ENCODE measurements at places on chromosomes 1 and 21. TPM values are rescaled to one million over a fixed set of nuclear protein-coding genes. Genes with fewer than 3 reads are reported as not detected.
A peak's percentile ranks its signal among the peaks of the same experiment; 100 is the strongest.

HORMAD1 gene
- 0.35 TPM for total RNA-seq

MPZ gene
- total RNA-seq = 7.9 TPM

CYYR1 gene
- total RNA-seq = 0.29 TPM

- peak overlapping the region; percentile 67 for H3K4me3 ChIP-seq
- H3K4me1 ChIP-seq = peaks cover 14% of the 10 kb centered on the region
These were observed 867 bp downstream of the PTGFRN start for GRCh38 chr1:116910379-116911187.

- H3K36me3 ChIP-seq = peaks cover 15% of the 10 kb centered on the region
- no peaks in the 10 kb centered on the region for H3K4me1 ChIP-seq
- no peak overlapping the region for H3K4me3 ChIP-seq
- no peaks in the 10 kb centered on the region for H3K27me3 ChIP-seq
- DNase-seq = no peak
These were observed 41.6 kb downstream of the CD58 start for GRCh38 chr1:116529199-116529631.

- no peaks in the 10 kb centered on the region for H3K36me3 ChIP-seq
- no peak overlapping the region for H3K4me3 ChIP-seq
- H3K27ac ChIP-seq = no peak overlapping the region
- no peaks in the 10 kb centered on the region for H3K27me3 ChIP-seq
- no peaks in the 10 kb centered on the region for H3K4me1 ChIP-seq
These were observed 41.9 kb downstream of the SPAG17 start for GRCh38 chr1:118143121-118143520.

DNA sequence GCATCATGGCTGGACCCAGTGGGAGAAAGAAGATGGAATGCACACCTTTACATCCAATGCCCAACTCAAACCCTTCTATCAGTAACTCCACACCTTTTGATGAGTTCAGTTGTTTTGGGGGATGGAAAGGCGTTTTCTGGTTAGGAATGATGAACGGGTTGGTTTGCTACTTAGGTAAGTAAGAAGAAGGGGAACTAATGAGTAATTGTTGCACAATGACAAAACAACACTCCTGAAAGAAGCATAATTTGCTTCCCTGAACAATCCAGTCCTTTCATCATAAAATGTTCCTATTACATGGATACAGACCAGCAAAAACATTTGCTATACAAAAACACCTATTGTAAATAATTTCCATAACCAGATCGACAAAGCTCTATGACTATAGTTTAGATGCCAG, 35.9 kb upstream of the NFIA start:
- no peak overlapping the region for H3K4me3 ChIP-seq
- no peaks in the 10 kb centered on the region for H3K36me3 ChIP-seq
- peaks cover 21% of the 10 kb centered on the region for H3K4me1 ChIP-seq
- no peak overlapping the region for H3K27ac ChIP-seq
- no peak for DNase-seq
- H3K27me3 ChIP-seq = no peaks in the 10 kb centered on the region

DNA sequence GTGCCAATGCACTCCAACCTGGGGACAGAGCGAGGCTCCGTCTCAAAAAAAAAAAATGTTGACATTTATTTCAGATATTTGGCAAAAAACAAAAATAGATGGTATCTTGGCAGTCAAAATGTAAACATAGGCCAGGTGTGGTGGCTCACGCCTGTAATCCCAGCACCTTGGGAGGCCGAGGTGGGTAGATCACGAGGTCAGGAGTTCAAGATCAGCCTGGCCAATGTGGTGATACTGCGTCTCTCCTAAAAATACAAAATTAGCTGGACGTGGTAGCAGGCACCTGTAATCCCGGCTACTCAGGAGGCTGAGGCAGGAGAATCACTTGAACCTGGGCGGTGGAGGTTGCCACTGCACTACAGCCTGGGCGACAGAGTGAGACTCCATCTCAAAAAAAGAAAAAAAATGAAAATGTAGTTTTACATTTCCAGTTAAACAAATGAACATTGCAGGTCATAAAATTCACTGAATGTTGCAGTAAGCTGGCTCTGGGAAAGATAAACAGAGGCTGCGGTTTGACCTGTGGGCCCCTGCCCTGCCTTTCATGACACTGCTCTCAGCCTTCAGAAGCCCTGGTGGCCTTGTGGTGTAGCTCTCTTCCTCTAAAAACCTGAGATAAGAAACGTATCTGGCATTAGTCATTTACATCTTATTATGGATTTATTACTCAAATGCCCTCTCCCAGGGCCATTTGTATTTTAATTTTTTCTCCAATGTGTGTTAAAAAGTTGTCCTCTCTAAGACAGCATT, 12.2 kb upstream of the SLC44A3 start:
- H3K27me3 ChIP-seq = peaks cover 12% of the 10 kb centered on the region
- H3K27ac ChIP-seq = no peak overlapping the region
- peaks cover 5% of the 10 kb centered on the region for H3K4me1 ChIP-seq
- H3K4me3 ChIP-seq = no peak overlapping the region
- no peak for DNase-seq

DNA sequence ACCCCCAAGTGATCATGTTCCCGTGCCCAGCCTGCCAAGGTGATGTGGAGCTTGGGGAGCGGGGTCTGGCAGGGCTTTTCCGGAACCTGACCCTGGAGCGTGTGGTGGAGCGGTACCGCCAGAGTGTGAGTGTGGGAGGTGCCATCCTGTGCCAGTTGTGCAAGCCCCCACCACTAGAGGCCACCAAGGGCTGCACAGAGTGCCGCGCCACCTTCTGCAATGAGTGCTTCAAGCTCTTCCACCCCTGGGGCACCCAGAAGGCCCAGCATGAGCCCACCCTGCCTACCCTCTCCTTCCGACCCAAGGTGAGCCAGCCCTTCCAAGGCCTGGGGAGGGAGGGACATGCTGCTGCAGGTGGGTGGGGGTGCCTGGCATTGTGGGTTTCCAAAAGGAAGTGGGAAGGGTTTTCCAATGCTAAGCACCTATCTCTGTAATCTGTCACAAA, 2.3 kb downstream of the TRIM46 start:
- no peak for DNase-seq
- peaks cover 51% of the 10 kb centered on the region for H3K4me1 ChIP-seq
- H3K36me3 ChIP-seq = peaks cover 27% of the 10 kb centered on the region
- H3K4me3 ChIP-seq = no peak overlapping the region

DNA sequence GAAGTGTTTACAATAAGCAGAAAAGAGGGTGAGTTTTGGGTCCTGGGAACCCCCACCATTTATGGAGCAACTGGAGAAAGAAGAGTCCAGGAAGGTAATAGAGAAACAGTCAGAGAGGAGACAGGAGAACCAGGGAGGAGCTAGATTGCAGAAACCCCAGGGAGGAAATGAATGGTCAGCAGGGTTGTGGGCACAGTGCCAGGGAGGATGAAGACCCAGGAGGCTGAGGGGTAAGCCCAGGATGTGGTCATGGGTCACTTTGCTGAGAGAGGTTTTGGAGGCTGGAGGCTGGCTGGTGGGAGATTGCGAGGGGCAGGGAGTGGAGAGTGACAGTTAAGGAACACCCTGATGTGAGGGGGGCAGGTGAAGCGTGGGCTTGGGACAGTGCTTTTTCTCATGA, 169.9 kb upstream of the CSF3R start:
- no peak overlapping the region for H3K27ac ChIP-seq
- H3K27me3 ChIP-seq = no peaks in the 10 kb centered on the region
- H3K36me3 ChIP-seq = no peaks in the 10 kb centered on the region
- peaks cover 2% of the 10 kb centered on the region for H3K4me1 ChIP-seq
- no peak for DNase-seq

DNA sequence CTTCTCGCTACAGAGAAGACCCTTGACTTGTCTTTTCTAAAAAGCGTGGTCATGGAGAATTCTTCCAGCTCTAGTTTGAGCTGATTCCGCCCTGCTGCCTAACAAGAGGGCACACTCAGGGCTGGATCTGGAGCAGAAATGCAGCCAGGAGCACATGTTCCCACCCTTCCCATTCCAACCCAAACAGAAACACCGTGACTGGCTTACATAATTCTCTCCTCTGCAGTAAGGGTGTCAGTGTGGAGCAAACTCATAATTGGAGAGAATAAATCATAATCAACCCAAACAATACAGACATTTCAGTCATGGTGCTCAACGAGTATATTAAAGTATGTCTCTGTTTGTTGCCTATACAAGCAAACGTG, 34.5 kb downstream of the CTNNBIP1 start:
- no peak overlapping the region for H3K27ac ChIP-seq
- no peak for DNase-seq
- H3K36me3 ChIP-seq = no peaks in the 10 kb centered on the region
- H3K4me1 ChIP-seq = no peaks in the 10 kb centered on the region
- H3K4me3 ChIP-seq = no peak overlapping the region

Measured in T-cell (primary cell).